ENCODE measurements at places on chromosomes 3 and 15. TPM values are rescaled to one million over a fixed set of nuclear protein-coding genes. Genes with fewer than 3 reads are reported as not detected.

DNA sequence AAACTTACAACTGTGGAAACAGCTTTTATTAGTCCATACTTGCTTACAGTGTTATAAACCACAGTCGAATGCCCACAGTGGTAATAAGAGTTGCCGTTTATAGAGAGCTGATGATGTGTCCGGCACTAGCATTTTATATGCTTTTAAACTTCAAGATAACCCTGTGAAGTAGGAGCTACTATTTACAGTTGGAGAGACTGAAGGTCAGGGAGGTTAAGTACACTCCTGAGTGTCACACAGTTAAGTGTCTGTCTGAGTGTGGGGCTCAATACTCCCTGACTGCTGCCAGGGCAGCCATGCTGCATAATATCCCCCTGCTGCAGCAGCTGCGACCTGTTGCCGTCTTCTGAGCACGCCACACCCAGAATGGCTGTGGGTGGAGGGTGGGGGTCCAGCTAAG is 89.9 kb upstream of the TNFAIP8L3 start:
- no peak for DNase-seq

DNA sequence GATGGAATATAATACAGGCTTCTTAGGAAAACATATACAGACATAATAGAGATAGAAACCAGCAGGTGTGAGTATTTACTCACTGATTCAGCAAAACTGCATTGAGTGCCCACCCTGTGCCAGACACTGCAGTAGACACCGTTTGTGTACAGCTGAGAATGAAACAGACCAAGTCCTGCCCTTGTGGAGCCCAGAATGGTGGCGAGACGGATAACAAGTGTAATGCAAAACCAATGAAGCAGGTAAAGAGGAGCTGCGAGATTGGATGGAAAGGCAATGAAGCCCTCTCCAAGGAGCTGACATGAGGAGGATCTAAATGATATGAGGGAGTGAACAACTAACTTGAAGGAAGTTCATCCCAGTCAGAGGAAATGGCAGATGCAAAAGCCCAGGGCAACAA is 256.4 kb downstream of the MEX3B start:
- no peak for DNase-seq

The HGD gene
- total RNA-seq: 0.72 TPM

- no peak for DNase-seq
Measured at GRCh38 chr3:79497447-79498111, 270.2 kb downstream of the ROBO1 start.

The DZIP1L gene
- total RNA-seq: not detected

The ZNF660 gene
- 2.4 TPM for total RNA-seq

DNA sequence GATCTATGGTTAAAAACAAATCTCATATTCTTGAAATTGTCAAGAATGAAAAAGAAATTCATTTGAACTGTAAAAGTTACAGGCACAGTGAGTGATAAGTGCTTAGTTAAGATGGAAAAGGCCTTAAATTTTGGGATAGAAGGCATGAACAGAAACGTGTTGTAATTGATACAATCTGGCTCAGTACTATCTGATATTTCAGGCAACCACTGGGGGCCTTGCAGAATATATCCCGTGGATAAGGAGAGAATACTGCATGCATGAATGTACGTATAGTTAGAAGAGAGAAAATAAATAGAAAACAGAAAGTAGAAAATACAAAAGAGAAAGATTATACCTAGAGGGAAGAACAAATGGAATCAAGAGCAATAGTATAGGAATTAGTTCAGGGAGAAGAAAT is 741.4 kb upstream of the CCDC54 start:
- no peak for DNase-seq

GRCh38 chr15:63596676-63597037 is 530 bp upstream of the FBXL22 start:
- no peak for DNase-seq

The ZDHHC19 gene
- not detected for total RNA-seq

The VIPR1 gene
- total RNA-seq: 0.29 TPM

DNA sequence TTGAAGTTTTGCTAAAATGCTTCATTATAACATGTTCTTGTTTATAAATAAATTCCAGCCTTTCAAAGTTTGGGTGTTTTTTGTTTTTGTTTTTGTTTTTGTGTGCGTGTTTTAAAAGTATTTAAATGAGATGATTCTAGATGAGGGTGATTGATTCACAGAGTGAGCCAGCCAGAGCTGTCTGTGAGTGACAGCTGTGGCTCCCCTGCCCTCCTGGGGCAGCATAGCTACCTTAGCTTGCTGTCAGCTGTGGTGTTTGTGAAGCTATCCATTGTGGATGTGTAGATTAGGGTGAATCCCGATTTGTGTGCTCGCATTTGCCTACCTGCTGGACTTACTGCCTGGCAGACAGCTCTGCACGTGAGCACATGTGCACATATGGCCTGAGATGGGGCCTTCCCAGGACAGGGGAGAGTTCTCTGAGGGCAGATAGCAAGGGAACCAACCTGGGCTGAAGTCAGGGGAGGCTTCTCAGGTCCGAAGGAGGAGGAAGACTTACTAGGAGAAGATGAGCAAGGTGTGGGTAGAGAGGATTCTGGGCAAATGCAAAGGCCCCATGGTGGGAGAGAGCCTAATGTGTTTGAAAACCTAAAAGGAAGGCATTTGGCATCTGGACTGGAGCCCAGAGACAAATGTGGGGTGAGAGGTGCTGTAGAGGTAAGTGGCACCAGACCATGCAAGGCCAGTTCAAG is 124.2 kb downstream of the EEFSEC start:
- no peak for DNase-seq

The SIN3A gene
- 63.6 TPM for total RNA-seq

The SEMA3B gene
- total RNA-seq: 0.59 TPM

The ZDHHC23 gene
- 3.3 TPM for total RNA-seq

GRCh38 chr3:184172681-184173373 is 1.8 kb upstream of the AP2M1 start:
- no peak for DNase-seq

DNA sequence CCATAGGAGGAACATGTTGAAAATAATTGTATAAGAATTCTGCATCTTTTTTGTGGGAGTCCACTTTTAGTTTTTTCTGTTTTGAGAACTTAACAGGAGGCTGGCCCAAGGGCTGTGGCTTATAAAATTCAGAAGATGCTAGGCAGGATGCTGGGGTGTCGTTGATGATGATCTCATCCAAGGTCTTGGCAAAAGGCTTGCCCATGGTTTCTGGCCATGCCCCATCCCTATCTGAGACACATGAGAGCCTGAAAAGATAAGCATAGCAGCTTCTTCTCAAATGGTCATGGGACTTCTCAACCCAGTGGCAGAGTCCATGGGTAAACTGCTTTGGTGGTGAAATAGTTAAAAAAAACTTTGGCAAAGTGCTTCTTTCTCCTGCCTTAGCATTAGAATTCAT is 35.2 kb downstream of the CMSS1 start:
- DNase-seq: no peak

The RSRC1 gene
- 31.5 TPM for total RNA-seq

- DNase-seq: no peak
Measured at GRCh38 chr3:11099306-11099705, 55.0 kb upstream of the HRH1 start.

DNA sequence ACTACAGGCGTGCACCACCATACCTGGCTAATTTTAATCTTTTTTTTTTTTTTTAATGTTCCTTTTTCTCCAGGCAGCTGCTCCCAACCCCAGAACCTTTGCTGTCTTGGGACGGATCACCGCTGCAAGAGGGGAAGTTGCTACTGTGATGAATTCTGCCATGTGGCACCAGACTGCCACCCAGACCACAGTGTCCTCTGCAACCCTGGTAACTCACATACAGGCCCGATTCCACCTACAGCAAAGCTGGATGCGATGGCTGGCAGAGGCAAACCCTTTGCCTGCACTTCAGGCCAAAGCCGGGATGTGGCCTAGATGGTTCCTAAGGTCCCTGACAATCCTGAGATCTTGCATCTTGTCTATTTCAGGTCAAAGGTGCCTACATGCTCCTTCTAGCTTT is 12.7 kb upstream of the MUC20 start:
- no peak for DNase-seq

The CFAP92 gene
- total RNA-seq: not detected

DNA sequence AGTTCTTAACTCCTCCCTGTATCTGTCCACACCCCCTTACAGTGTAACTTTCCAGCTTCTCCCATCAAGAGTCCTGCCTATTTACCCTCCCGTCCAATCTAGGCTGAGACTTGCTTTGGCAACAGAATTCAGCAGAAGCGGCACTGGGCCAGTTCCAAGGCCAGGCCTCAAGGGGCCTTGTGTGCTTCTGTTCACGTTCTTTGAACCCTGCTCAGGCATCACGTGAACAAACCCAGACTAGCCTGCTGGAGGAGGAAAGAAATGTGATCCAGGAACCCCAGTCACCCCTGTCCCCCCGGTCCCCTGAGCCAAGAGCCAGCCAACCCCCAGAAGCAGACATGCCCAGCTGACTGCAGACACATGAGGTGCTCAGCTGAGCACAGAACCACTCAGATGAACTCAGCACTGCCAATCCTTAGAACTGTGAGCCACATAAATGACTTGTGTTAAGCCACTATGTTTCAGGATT is 76.1 kb upstream of the DCLK3 start:
- no peak for DNase-seq

The CCK gene
- total RNA-seq: not detected

All from GM12878 (cell line).